ENCODE measurements at places on chromosomes 7 and 10. TPM values are rescaled to one million over a fixed set of nuclear protein-coding genes. Genes with fewer than 3 reads are reported as not detected.

HOGA1 gene
- 0.71 TPM for total RNA-seq

CALML3 gene
- total RNA-seq, result not detected

HTRA1 gene
- 89.7 TPM for total RNA-seq

MICU1 gene
- total RNA-seq, result 53.7 TPM

CAMK2G gene
- total RNA-seq, result 42.2 TPM

SLC26A5 gene
- total RNA-seq, result not detected

PLXDC2 gene
- 2.8 TPM for total RNA-seq

FAM25A gene
- not detected for total RNA-seq
